ENCODE measurements at places on chromosomes 7 and 10.

- no peak for DNase-seq
Observed at GRCh38 chr10:79239275-79239779, 107.9 kb upstream of the PPIF start.

GRCh38 chr10:70901276-70901878, 13.0 kb upstream of the PCBD1 start:
- DNase-seq, result no peak

GRCh38 chr10:101932183-101932582, 88.6 kb upstream of the KCNIP2 start:
- no peak for DNase-seq

DNA sequence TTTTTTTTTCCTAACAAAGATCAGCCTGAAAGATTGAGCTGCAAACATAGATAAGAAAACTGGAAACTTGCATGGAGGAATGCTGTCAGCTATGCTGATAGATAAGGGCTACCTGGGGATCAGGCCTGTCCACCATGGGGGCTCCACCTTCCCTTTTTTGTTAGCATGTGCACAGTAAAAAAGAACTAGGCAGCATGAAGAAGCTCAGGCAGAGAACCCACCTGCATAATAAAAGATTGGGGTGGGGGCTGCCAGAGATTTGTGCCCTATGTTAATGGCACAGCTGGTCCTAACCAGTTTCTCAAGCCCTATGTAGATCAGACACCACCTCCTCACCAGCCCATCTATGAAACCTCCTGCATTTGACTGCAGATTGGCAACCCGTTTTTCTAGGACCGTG, 45.4 kb upstream of the CACNB2 start:
- no peak for DNase-seq

- DNase-seq, result peak; percentile 8
Observed at GRCh38 chr10:62183442-62183841, 85.2 kb downstream of the RTKN2 start.

DNA sequence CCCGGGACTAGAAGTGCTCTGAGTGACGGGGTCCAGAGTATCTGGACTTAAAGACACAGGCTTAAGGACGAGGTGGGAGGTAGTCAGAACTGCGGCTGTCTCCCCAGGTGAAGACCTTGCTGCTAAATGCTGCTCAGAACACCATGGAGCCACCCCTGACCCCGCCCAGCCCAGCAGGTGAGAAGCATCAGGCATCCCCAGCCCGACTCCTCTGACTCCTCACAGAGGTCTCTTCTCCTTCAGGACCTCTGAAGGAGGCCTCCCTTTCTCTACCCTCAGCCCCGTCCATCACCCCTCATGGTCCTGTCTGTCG, 5.8 kb downstream of the NFKB2 start:
- no peak for DNase-seq

DNA sequence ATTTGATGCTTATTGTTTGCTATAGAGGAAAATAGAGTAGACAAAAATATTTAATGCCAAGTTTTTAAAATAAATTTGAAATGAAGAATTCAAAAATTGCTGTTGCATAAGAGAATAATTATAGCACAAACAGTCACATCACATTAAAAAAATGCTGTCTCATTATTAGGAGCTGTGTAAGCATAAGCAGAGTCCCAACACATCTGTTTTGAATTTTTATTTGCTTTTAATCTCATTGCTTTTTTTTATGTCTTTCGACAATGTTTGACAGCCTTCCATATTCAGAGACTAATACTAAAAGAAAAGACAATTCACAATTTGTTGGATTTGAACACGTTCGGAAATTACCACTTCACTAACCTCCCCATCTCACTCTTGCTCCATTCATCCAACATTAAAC, 143.5 kb downstream of the TFPI2 start:
- DNase-seq, result no peak

- no peak for DNase-seq
Observed at GRCh38 chr7:79681454-79681853, 228.0 kb upstream of the MAGI2 start.

GRCh38 chr7:133778472-133778871, 348.7 kb upstream of the LRGUK start:
- DNase-seq, result no peak

- DNase-seq, result no peak
Observed at GRCh38 chr10:112250555-112250954, 32.6 kb upstream of the TECTB start.
